ENCODE measurements at places on chromosomes 11 and 22.
A peak's percentile ranks its signal among the peaks of the same experiment; 100 is the strongest.

GRCh38 chr11:127521413-127521812 lies 520.8 kb upstream of the KIRREL3 start:
- DNase-seq = no peak

- DNase-seq = peak; percentile 16
These were observed at the start of gene MRGPRX2 for GRCh38 chr11:19060629-19061028. Gene MRGPRX2, minus strand, starts transcription at chr11:19060717. Its CDS starts 4,315 bp downstream, at chr11:19056402.

- DNase-seq = no peak
These were observed 6.2 kb downstream of the MRGPRF start for GRCh38 chr11:69006816-69007215.

- DNase-seq = no peak
These were observed at the start of gene BIK for GRCh38 chr22:43110444-43110926. Gene BIK, plus strand, starts transcription at chr22:43110750. Its CDS starts 13,273 bp downstream, at chr22:43124023.

GRCh38 chr22:47069270-47069669 lies 306.8 kb downstream of the TBC1D22A start:
- no peak for DNase-seq

DNA sequence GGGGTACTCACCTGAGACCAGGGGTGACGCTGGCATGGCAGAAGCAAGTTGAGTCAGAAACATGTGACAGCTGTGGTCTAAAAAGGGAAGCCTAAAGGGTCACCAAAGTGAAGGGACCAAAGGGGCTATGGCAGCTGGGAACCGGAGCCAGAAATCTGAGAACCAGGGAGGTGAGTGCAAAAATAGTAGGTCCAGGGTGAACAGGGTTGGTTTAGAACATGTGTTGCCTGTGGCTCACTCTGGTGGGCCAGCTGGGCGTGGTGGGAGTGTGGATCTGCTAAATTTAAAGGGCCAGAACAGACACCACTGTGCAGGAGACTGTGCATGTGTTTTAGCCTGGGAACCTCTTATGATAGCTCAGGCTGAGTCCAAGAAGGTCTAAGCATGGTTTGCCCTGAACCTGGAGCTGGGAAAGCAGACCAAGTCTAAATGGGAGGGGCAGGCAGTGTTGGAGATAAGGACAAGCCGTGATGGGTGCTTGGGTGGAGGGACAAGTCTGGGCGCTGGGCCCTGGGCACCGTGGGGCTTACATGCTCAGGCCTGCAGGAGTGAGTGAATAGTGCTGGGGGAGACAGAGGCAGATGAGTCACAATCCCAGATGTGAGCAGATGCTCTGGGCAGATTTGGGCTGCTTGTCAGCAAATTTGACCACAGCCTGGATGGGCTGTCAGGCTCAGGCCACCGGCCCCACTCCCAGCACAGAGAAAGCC lies 41.4 kb upstream of the ZBED5 start:
- DNase-seq = no peak

GRCh38 chr11:126438691-126439090 lies 83.2 kb downstream of the ST3GAL4 start:
- DNase-seq = no peak

GRCh38 chr11:8701891-8702597 lies 19.5 kb downstream of the RPL27A start:
- DNase-seq = no peak

DNA sequence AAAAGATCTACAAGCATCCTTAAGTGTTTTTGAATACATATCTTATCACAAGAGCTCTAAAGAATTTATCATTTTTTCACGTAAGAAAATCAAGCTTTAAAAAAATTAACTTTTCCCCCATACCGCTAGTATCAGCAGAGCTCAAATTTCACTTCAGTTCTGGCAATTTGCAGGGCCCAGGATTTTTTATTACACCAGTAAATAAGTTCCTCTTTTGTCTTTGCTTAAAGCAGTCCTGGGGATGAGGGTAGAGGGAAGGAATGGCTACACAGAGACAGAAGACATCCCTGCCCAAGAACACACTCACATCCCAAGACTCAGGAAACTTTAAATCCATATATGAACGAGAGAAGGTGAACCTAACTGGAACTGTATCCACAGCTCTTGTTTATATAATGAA lies 22.6 kb upstream of the SORL1 start:
- no peak for DNase-seq

GRCh38 chr11:36550385-36551115 lies 17.3 kb upstream of the RAG1 start:
- DNase-seq = no peak

DNA sequence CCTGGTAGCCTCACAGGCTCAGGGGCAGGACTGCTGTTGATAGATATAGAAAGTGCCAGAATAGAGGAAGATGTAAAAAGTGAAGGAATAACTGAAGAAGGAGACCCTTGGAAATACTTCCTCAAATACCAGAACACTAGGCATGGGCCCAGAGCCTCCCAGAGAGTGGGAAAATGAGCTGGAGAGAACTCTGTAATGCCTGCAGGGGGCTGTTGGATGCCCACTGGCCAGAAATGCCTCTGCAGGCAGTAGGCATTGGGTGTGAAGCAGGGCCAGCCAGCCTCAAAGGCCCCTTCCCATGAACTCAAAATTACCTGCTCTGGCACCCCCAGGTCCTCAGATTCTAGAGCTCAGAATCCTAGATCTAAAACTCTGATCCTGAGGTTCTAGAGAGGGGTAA lies 15.1 kb downstream of the P2RY2 start:
- no peak for DNase-seq

GRCh38 chr11:7057641-7058040 lies 31.2 kb upstream of the RBMXL2 start:
- no peak for DNase-seq

DNA sequence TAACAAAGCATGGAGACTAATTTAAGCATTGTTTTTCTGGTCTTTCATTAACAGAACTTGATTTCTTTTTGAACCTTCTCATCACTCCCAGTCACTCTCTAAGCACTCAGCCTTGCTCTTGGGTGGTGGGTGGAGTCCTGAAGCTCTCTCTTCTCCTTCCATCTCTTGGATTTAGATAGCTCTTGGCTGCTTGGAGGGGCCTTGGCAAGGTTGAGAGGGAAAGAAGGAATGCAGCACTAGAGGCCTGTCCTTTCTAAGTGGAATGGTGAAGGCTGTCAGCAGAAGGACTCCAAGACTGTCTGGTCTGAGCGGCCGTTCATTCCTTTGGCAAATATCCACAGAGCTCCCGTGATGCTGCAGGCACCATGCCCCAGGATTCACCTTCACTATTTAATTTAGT lies 168.6 kb upstream of the E2F8 start:
- DNase-seq = no peak

GRCh38 chr11:74725701-74726100 lies 5.5 kb downstream of the CHRDL2 start:
- DNase-seq = no peak

- DNase-seq = no peak
These were observed 417 bp upstream of the PHETA2 start for GRCh38 chr22:42073621-42074041.

DNA sequence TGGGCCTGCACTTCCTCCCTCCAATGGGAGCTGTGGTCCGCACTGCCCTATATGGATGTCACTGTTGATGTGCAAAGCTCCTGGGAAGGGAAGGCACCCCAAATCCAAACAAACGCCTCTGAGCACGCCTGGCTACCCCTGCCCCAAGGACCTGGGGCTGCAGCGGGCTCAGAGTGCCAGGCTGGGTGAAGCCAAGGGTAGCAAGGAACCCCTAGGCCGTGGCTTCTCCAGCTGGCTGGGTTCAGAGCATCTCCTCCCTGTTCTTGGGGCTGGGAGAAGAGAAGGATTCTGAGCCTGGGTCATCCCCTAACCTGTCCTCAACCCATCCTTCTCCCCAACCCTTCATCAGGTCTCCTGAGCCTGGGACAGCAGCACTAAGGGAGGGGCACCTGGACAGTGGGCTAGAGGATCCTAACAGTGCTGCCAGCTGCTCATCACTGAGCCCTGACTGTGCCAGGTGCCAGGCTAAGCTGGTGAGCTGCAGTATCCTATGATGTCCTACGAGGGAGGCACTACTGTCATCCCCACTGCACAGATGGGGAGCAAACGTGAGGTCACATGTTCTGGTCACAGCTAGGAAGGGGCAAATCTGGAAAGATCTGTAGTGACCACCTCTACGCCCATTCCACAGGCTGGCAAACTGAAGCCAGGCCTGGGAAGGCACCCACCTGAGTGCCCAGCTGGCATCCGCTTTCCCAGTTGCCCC lies 3.0 kb downstream of the SSTR3 start:
- DNase-seq = no peak

- no peak for DNase-seq
These were observed 143.9 kb downstream of the INSC start for GRCh38 chr11:15258433-15259165.

GRCh38 chr11:25790396-25790795 lies 541.5 kb upstream of the ANO3 start:
- DNase-seq = no peak

- no peak for DNase-seq
These were observed 702.9 kb downstream of the DLG2 start for GRCh38 chr11:84924154-84924692.

- no peak for DNase-seq
These were observed 7.1 kb downstream of the INPPL1 start for GRCh38 chr11:72231396-72232259.

GRCh38 chr11:96481204-96481603 lies 91.4 kb downstream of the JRKL start:
- no peak for DNase-seq
